ENCODE measurements at places on chromosomes 4 and X.

DNA sequence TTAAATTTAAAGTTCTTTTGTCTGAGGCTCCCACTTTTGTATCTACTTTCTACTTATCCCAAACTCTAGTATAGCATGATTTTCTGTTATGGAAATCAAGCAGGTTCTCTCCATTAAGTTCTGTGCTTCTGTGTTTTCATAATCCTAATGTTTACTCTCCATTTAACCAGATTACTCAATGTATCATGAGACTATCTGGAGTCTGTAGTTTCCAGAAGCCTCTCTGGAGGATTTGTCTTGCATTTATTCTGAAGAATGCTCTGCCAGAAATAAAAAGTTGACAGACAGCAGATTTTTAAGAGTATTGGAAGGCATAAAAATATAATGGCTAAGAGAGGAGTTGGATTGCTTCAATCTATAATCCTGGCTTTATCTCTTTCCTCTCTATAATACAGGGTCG is 39.2 kb upstream of the PLS3 start:
- DNase-seq = no peak

- DNase-seq = no peak
Measured at GRCh38 chr4:34953145-34953799, 1291.0 kb downstream of the ARAP2 start.

GRCh38 chr4:73929278-73929677 is 52.5 kb downstream of the PF4 start:
- no peak for DNase-seq

DNA sequence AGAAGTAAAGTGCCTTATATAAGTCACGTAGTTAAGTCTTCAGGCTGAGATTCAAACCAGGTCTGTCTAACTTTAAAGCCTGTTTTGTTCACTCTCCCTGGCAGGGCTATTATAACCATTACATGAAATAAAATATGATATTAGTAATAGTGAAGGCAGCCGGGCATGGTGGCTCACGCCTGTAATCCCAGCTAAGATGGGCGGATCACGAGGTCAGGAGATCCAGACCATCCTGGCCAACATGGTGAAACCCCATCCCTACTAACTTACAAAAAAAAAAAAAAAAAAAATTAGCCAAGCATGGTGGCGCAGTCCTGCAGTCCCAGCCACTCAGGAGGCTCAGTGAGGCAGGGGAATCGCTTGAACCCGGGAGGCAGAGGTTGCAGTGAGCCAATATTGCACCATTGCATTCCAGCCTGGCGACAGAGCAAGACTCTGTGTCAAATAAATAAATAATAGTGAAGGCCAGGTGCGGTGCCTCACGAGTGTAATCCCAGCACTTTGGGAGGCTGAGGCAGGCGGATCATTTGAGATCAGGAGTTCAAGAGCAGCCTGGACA is 22.1 kb upstream of the SOWAHD start:
- no peak for DNase-seq

GRCh38 chrX:153495903-153496589 is 1.3 kb downstream of the BGN start:
- DNase-seq = no peak

- DNase-seq = no peak
Measured at GRCh38 chr4:151169223-151169622, 69.8 kb downstream of the RPS3A start.

DNA sequence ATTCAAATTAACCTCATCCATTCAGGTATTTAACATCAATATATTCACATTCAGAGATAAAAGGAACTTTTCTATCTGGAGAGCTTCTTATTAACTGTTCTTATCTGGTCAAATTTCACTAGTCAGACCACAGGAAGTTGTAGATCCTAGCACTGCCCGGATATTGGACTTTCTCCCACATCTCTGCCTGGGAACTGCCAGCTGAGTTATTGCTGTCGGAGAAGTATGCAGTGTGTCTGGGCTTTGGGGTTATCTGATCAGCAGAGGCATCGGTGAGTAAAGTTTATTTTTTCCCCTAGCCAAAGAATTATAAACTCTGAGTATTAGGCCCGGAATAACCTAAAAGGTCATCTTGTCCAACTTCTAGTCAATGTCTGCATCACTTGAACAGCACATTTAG is 45.1 kb downstream of the OR13H1 start:
- DNase-seq = no peak

Measured in activated CD4-positive, alpha-beta T cell treated with anti-CD3 and anti-CD28 coated beads, Interleukin-2, amount 10 ng/mL, durations not matched to agents 7 days and 5 days (primary cell).